ENCODE measurements at places on chromosomes 13 and 19. TPM values are rescaled to one million over a fixed set of nuclear protein-coding genes. Genes with fewer than 3 reads are reported as not detected.
A peak's percentile ranks its signal among the peaks of the same experiment; 100 is the strongest.

DNA sequence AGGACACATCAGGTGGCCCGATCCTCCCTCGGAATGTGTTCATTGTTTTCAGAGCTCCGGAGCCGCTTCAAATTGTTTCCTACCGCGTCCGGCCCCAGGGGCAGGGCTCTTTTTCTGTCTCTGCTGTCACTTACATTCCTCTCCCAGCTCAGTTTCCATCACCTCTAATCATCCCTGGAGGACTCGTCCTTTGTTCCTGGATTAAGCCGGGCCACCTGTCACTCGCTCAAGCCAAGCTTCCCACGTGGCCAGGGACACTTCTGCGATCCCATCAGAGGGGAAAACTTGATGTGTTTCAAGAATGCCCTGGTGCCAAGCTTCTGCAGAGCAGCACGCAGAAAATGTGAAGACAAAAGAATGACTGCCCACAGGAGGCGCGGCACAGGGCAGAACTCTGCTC is 13.5 kb downstream of the IL17D start:
- no peak overlapping the region for H3K4me3 ChIP-seq
- no peak overlapping the region for H3K27ac ChIP-seq
- peaks cover 14% of the 10 kb centered on the region for H3K4me1 ChIP-seq
- no peaks in the 10 kb centered on the region for H3K36me3 ChIP-seq
- peaks cover 17% of the 10 kb centered on the region for H3K27me3 ChIP-seq
- no peak for DNase-seq

GRCh38 chr13:99386911-99387788 is 80.0 kb upstream of the GPR183 start:
- DNase-seq, result peak; percentile 77
- H3K4me1 ChIP-seq, result peaks cover 11% of the 10 kb centered on the region
- no peak overlapping the region for H3K27ac ChIP-seq
- H3K27me3 ChIP-seq, result no peaks in the 10 kb centered on the region

GRCh38 chr19:45591638-45592005 is 7.0 kb upstream of the OPA3 start:
- DNase-seq, result no peak
- H3K27me3 ChIP-seq, result peaks cover 18% of the 10 kb centered on the region
- no peaks in the 10 kb centered on the region for H3K4me1 ChIP-seq
- H3K4me3 ChIP-seq, result no peak overlapping the region
- H3K36me3 ChIP-seq, result peaks cover 4% of the 10 kb centered on the region

- no peaks in the 10 kb centered on the region for H3K27me3 ChIP-seq
- no peaks in the 10 kb centered on the region for H3K4me1 ChIP-seq
- no peak for DNase-seq
- no peak overlapping the region for H3K27ac ChIP-seq
Observed at GRCh38 chr13:21897161-21897560, 226.3 kb downstream of the FGF9 start.

Gene IZUMO2
- total RNA-seq, result not detected

Gene AP1M2
- total RNA-seq, result 36.9 TPM

Gene LILRA1
- 7.6 TPM for total RNA-seq

All from lower lobe of right lung (tissue), 2 donors.